ENCODE measurements at places on chromosomes 11 and 22.
A peak's percentile ranks its signal among the peaks of the same experiment; 100 is the strongest.

DNA sequence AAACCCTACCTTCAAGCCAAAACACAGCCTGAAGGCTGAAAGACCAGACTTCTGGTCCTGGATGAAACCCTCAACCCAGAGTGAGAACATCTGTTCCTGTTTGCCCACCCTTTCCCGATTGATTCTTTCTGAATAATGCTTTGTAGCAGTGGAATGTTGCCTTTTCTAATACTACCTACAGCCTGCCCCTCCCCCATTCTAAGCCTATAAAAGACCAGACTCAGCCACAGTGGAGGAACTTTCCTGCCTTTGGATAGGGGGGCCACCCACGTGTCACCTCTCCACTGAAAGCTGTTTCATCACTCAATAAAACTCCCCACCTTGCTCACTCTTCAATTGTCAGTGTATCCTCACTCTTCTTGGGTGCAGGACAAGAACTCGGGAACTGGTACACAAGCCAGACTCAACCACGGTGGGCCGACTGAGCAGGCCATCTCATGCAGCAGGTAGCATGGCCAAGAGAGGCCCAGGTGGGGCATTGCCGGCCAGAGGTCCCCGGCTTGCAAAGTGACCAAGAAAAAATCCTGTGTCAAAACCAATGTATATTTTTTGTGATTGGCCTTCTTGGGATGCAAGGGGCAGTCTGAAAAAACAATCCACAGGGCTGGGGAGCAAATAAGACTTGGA lies 6.6 kb upstream of the APOL6 start:
- DNase-seq, result no peak

GRCh38 chr11:20197881-20198280 lies 37.6 kb upstream of the DBX1 start:
- DNase-seq, result no peak

GRCh38 chr11:102254047-102254446 lies 63.2 kb upstream of the BIRC3 start:
- DNase-seq, result no peak

GRCh38 chr11:64150481-64151239 lies 15.3 kb downstream of the MACROD1 start:
- no peak for DNase-seq

DNA sequence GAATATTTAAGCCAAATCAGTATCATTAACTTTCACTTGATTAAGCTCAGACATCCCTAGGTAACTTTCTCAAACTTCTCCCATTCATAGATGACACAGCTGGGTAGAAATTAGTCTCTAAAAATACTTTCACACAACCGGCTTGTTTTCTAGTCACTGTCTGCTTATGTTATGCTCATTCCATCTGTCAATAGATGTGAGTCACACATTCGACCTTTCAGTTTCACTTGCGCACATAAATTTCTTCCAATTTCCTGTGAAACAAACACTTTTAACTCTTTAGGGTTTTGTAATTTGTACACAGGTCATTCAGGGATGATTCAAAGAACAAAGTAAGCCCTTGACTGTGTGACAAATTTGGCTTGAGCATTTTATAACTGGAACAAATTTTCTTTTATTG lies 723.0 kb downstream of the KCNA4 start:
- peak; percentile 20 for DNase-seq

DNA sequence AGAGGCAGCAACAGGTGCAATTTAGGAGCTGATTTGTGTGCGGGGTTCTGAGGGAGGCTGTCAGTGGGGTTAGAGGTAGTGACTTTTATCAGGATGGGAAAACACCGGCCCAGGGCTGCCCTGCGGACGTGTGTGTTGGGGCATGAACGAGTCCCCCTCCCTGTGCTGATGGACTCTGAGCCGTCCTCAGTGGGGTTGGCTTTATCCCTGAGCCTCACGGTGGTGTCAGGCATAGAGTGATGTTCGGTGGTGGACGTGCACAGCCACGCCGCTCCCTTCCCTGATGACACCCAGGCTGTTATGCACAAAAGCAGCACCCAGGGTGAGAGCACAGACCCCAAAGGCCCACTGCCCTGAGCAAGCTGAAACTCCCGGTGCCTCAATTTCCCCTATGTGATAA lies 809.1 kb downstream of the BRD1 start:
- no peak for DNase-seq

DNA sequence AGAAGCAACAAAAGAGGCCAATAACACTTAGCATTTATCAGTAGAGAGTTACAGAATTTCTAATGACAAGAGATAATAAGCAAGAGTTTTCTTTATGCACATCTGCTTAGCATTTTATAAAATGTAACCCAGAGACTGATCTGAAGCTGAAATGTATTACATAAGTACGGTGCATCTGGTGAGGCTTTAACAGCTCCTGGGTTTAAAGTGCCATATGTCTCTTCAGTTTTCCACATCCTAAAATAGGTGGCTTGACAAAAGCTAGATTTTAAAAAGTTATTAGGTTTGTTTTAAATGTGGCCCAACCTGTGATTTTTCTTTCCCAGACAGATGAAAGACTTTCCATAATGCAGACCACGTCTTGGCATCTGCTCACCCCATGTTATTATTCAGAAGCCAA lies 620.7 kb upstream of the ARHGAP42 start:
- no peak for DNase-seq

- no peak for DNase-seq
Measured at GRCh38 chr11:30107899-30108298, 91.1 kb upstream of the KCNA4 start.

- no peak for DNase-seq
Measured at GRCh38 chr22:40233886-40234285, 56.2 kb downstream of the TNRC6B start.

Measured in GM13976 (cell line).